ENCODE measurements at places on chromosomes 1 and 21.

GRCh38 chr1:50971748-50972305 is 1.8 kb downstream of the CDKN2C start:
- no peak for DNase-seq

DNA sequence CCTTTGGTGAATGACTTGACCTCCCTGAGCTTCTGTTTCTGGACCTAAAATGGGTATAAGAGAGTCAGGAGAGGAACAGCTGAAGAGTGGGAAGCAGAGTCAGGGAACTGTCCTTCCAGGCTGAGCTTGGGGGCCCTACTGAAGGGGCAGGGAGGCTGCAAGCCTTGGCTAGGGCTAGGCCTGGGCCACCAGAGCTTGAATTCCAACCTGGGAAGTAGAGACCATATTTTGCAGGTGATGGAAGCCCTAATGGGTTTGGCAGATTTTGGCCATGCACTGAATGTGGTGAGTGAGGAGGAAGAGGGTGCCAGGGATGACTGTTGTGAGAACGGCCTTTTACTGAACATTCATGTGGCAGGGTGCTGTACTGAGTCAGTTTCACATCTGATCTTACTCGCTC is 69.4 kb upstream of the KLHDC7A start:
- DNase-seq = no peak

- DNase-seq = no peak
Observed at GRCh38 chr21:39796466-39796865, 51.5 kb downstream of the IGSF5 start.

DNA sequence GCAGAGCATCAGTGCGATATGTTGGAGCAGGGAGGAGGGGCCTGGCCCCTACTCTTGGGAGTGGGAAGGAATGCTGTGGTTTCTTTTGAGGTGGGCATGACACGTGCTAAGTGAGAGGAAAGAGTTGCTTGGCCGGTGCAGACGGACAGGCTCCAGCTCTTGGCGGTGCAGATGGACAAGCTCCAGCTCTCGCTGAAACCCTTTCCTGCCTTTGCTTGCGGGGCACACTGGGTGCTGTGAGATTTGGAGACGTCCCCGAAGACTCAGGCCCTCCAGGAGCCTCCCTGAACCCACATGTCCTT is 15.9 kb downstream of the PDXK start:
- no peak for DNase-seq

DNA sequence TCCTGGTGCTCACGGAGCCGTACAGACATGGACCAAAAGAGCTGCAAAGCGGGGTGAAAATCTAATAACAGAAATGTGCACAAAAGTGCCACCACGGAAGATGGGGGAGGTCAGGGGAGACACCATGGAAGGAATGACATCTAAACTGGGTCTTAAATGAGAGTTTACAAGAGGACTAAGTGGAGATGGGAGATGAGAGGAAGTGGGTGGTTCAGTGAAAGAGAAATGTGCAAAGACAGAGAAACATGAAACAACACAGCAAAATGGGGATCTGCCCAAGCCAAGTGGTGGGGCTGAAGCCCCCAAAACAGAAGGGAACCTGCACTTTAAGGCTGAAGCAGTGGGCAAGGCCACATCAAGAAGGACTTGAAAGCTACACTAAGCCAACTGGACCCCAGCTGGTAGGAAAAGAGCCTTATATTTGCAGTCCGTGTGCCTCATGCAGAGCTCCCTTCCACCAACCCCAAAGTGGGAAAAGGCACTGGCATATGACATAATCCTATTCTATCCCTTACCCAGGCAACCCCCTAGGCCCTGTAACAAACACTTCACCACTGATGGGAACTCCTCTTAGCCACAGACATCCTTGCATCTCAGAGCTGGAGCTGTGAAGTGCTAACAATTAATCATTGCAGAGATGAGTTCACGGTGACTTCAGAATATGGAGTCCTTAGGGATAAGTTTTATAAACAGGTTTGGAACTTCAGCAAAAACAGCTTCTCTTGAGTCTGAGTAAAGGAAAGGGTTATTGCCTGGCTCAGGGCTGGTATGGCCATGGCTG is 198.6 kb upstream of the EDN2 start:
- DNase-seq = no peak

GRCh38 chr1:89600451-89601224 is 32.3 kb upstream of the LRRC8C start:
- DNase-seq = no peak

- DNase-seq = no peak
Observed at GRCh38 chr1:180946056-180946455, 33.4 kb downstream of the KIAA1614 start.

GRCh38 chr1:27338751-27339150 is 3.1 kb upstream of the SYTL1 start:
- DNase-seq = no peak

DNA sequence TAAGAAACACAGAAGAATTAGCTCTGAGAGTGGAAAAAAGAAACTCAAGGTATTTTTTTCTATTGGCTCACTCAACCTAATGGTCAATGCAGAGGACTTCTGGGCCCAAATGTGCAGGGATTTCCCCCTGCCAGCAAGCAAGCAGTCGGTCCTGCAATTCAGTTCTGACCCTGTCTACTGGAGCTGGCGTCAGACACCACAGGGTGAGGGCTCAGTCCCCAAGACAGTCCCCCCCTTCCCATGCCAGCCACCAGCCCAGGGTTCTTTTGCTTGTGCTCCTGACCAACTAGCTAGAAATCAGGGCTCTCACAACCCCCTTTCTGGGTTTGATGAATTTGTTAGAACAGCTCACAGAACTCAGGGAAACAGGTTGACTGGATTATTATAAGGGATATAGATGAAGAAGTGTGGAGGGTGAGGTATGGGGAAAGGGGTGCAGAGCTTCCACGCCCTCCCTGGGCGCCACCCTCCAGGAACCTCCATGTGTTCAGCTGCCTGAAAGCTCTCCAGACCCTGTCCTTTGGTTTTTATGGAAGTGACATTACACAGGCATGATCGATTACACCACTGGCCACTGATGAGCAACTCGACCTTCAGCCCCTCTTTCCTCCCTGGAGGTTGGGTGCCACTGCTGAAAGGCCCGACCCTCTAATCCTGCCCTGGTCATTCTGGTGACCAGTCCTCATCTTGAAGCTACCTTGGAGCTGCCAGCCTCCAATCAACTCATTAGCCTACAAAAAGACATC is 22.5 kb upstream of the PWP2 start:
- no peak for DNase-seq

Measured in amniotic stem cell (primary cell).